Fibroblast of skin of left biceps (primary cell): ENCODE measurements at places on chromosomes 6 and 20.

- peak; percentile 62 for DNase-seq
Measured at GRCh38 chr6:43762966-43763695, 6.9 kb upstream of the VEGFA start.

DNA sequence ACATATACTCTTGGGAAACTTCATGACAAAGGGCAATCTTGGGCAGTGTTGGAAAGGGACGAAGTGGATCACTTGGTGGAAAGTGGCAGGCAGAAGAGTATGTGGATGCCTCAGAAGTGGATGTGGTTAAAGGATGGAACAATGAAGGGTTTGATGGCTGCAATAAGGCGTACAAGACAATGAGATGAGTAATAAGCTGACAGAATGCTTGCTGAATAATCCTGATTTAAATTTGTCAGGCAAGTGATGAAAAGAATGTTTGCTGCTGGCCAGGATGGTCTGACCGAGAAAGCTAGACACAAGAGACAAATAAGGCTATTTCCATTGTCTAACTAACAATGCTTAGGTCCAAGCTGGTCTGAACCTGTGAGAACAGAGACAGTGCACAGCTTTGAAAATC, 61.6 kb upstream of the CEP85L start:
- DNase-seq = peak; percentile 56

DNA sequence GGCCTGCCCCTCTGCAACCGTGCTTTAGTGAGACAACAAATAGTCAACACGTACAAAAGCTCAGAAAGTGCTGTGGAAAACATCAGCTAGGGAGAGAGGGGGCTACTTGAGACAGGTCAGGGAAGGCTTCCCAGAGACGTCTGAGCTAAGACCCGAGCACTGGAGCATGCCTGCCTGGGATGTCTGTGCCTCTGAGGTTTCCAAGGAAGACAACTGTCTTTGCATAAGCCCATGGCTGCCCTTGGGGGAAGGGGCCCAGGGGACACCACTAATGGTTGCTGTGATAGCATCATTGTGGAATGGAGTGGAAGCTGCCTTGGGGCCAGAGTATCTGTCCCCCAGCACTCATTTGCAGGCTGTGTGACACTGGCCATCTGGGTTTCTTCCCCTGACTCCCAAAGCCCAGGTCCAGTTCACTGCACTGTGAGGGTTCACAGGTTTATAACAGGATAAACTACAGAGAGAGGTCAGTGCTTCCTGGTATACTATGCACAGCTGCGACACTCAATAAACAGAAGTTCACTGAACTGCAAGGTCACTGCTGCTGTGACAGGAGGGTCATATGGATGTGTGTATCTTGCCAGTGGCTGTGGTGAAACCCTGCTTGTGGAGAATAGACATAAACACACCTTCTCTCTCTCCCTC, 1.5 kb upstream of the ARFGEF2 start:
- DNase-seq = no peak

DNA sequence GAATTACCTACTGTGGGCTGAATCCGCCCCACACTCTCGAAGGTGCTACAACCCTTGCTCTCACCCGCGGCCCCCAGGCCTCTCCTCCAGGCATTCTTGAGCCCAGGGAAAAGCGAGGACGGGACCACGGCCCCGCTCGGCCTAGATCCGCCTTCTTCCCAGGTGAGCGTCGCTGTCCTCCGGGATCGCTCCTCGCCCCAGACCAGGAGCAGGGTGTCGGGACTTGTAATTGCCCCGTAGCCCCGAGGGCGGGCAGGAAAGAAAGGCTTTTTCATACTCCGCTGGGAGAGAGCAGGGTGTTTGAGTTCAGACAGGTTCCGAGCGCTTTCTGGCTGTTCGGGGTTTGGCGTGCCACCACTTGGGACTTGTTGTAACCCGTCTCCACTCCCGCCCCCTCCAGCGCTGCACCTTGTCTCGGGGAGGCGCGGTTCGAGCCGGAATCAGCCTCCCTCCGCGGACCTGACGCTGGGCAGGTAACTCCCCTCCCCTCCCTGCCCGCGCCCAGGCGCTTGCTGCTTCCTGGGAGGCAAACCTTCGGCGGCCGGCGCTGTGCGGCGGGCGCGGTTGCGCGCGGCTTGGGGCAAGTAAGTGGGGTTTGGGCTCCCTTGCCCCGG, at the start of gene FAM83B:
Gene FAM83B (plus strand): TSS at position 529 of the 614 bp plus-strand sequence. CDS start 23,476 bp downstream, outside the sequence.
- DNase-seq = no peak

DNA sequence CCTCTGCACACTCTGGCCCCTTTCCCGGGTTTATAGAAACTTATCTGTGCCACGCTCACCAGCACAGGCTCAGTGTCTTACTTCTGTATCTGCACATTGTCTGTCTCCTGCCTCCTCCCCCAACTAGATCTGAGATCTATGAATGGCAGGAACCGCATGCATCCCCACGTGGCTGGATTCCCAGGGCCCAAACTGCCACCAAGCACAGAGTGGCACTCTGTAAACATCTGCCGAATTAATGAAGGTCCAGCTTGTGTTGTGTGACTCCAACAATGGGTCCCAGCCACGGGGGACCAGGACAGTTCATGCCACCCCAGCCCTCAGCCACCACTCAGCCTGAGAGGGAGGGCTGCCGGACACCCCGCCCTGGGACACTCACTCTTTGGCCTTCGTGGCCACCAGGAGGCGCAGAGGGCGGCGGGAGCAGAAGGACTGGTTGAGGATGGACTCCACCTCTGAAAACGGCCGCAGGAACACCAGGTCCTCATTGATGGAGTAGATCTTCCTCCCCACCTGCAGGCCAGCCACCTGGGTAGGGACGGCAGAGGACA, 171.1 kb downstream of the PREX1 start:
- no peak for DNase-seq

DNA sequence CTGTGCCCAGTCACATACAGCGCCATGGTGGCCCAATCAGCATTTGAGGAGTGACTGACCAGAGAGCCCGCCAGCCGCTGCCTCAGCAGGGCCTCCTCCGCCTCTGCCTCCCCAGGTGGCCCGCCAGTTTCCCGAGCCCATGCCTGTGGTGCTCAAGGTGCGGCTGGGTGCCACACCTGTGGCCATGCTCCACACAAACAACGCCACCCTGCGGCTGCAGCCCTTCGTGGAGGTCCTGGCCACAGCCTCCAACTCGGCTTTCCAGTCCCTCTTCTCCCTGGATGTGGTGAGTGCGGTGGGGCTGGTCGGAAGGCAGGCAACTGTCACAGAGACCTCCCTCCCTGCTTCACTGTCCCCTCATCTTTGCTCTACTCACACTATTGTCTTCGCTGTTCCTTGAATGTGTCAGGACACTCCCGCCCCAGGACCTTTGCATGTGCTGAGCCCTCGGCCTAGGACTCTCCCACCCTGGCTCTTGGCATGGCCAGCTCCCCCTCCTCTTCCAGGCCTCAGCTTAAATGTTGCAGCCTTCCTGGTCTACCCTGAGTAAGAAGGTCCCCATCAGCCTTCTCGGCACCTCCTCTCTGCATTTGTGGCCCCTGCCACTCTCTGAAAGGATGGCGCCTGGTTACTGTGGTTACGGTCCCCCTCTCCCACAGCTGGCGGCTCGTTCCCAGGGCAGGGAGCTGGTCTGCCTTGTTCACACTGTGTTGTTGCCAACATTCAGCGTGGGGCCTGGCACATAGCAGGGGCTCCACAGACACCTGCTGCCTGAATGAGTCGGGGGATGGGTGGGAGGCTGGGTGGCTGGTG, 11.8 kb upstream of the BPIFB6 start:
- no peak for DNase-seq

- DNase-seq = no peak
Measured at GRCh38 chr6:11462742-11463397, 74.7 kb upstream of the TMEM170B start.

DNA sequence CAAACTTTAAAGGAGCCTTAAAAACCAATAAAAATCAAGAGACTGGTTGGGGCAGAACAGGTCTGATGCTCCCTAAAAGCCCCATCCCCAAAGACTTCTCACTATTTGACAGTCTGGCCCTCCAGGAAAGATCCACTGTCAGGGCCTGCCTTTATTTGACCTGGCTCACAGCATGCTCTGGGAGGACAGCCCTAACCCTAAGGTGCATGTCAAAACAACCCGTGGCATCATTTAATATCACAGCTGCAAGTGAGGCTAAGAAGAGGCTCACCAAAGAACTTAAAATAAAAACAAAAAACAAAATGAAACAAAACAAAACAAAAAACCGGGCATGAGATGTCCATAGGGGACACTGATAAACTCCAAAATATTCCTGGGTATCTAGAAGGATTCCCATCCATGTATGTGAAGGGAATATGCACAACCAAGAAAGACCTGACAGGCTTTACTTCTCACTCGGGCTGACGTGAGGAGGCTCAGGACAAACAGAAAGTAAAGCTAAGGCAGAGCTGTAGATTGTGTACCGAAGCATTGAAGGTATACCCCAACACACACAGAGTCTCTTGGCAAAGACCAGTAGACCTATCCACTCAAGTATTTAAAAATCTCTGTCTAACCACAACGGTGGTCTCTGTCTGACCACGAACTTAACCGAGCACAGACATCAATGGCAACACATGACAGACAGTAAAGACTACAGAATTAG, 57.3 kb downstream of the AHI1 start:
- DNase-seq = no peak

DNA sequence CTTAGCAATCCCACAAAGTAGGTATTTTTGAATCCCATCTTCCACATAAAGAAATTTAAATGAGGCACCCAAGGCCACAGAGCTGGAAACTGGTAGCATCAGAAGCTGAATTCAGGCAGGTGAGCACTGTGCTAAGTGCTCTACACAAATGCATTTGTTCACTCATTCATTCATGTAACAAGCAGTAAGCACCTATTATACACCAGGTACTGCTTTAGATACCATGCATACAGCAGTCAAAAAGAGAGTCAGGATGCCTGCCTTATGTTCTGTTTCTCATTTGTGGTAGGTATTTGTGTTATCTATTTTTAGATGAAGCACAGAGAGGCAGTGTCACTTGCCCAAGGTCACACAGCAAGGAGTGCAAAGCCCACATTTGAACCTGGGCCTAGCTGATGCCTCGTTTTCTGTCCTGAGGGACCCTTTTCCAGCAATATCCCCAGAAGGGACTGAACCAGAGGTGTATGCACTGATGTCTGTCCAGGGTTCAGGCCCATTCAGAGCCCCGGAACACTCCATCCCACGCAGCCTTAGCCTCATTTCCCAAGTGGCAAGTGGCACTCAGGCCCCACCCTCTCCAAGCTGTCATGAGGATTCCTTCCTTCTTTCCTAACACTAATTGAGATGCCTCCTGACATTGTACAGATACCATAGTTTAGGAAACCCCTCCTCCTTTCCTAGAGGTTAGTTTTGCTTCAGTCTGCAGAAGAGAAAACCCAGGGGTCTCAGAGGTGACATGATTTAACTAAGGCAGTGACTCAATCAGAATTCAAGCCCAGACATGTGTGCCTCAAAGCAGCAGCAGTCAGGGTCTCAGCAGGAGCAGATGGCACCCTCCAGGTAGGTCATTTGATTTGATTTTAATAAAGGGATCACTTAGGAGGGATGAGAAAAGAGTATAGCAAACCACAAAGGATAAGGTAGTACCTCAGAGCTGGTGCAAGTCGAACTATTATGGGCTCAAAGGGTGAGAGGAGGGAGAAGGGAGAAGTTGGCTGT, 61.2 kb upstream of the SIRPA start:
- no peak for DNase-seq

- DNase-seq = no peak
Measured at GRCh38 chr6:18203786-18204185, 48.6 kb downstream of the KDM1B start.

- DNase-seq = no peak
Measured at GRCh38 chr6:144411531-144412165, 126.5 kb downstream of the UTRN start.

GRCh38 chr6:129790785-129791184, 70.3 kb downstream of the TMEM244 start:
- no peak for DNase-seq

DNA sequence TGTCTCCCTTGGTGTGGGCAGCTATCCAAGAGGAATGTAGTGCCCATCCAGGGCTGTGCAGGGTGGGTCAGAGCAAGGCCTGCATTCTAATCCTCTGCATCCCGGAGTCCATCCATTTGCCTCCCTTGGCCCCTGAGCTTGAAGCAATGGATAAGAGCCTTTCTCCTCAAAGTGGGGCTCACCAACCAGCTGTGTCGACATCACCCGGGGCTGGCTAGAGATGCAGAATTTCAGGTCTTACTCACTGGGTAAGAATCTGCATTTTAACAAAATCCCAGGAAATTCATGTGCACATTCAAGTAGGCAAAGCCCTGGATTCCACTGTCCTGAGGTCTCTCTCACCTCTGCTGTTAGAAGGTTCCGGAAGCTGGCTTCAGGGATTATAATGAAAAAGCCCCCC, 95.3 kb downstream of the MDGA1 start:
- DNase-seq = no peak

DNA sequence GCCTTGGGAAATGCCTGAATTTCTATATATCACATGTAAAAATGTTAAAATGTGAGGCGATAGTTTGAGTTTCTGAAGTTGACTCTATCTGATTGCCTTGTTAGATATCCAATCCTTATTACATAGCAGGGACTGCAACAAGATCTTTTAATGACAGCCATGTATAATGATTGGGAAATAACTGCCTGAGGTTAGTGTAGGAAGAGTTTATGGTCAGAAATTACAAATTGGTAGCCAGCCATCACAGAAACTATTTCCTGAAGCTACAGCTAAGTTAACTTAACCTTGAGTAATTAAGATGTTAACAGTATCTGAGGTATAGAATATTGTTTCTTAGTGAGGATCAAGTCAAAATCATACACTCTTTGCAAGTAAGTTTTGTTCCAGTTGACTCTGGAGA, 41.0 kb downstream of the AKIRIN2 start:
- DNase-seq = peak; percentile 31

GRCh38 chr20:19929012-19929360, 88.2 kb upstream of the NAA20 start:
- DNase-seq = no peak

- no peak for DNase-seq
Measured at GRCh38 chr6:115835314-115835713, 225.4 kb downstream of the FRK start.

DNA sequence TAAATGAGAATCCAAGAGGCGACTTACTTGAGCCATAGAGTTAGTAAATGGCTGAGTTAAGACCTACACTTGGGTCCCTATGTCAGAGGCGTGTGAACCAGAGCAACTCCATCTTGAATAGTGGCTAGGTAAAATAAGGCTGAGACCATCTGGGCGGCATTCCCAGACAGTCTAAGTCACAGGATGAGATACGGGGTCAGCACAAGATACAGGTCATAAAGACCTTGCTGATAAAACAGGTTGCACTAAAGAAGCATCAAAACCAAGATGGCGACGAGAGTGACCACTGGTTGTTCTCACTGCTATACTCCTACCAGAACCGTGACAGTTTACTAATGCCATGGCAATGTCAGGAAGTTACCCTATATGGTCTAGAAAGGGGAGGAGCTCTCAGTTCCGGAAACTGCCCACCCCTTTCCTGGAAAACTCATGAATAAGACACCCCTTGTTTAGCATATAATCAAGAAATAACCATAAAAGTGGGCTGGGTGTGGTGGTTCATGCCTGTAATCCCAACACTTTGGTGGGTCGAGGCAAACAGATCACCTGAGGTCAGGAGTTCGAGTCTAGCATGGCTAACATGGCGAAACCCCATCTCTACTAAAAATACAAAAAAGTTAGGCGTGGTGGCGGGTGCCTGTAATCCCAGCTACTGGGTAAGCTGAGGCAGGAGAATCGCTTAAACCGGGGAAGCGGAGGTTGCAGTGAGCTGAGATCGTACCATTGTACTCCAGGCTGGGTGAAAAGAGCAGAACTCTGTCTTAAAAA, 43.9 kb upstream of the EEF1A1 start:
- no peak for DNase-seq
